ENCODE measurements at places on chromosomes 4 and X. TPM values are rescaled to one million over a fixed set of nuclear protein-coding genes. Genes with fewer than 3 reads are reported as not detected.

The SPANXN3 gene
- total RNA-seq, result not detected

The NWD2 gene
- not detected for total RNA-seq

The GPC4 gene
- total RNA-seq, result 21.0 TPM

The GAGE1 gene
- total RNA-seq, result 0.44 TPM

The GCNA gene
- total RNA-seq, result 1.8 TPM

The OTC gene
- total RNA-seq, result 0.76 TPM

The TMPRSS11A gene
- total RNA-seq, result not detected

The ABCB7 gene
- 26.5 TPM for total RNA-seq

The SSX2B gene
- not detected for total RNA-seq

The WAS gene
- total RNA-seq, result 34.3 TPM

The IBSP gene
- not detected for total RNA-seq

The PRR32 gene
- not detected for total RNA-seq

The RAP2C gene
- 22.9 TPM for total RNA-seq

The NLGN3 gene
- total RNA-seq, result not detected

The ARHGAP36 gene
- not detected for total RNA-seq

The RIPPLY1 gene
- not detected for total RNA-seq

The ASB9 gene
- total RNA-seq, result 6.2 TPM

The CTAG1B gene
- total RNA-seq, result not detected

The PDLIM5 gene
- 81.6 TPM for total RNA-seq

The PF4V1 gene
- not detected for total RNA-seq

The CLNK gene
- total RNA-seq, result 0.20 TPM

The RADX gene
- 11.1 TPM for total RNA-seq

The TEX13B gene
- not detected for total RNA-seq

The NXF2 gene
- total RNA-seq, result not detected

The KIT gene
- 38.7 TPM for total RNA-seq

The VCX gene
- total RNA-seq, result not detected

The FAM114A1 gene
- total RNA-seq, result 27.2 TPM

The DCAF8L2 gene
- not detected for total RNA-seq
